Neural progenitor cell (in vitro differentiated cells): ENCODE measurements at places on chromosomes 6 and 20. TPM values are rescaled to one million over a fixed set of nuclear protein-coding genes. Genes with fewer than 3 reads are reported as not detected.

CCHCR1 gene
- 23.2 and 54.9 TPM in 2 replicates for total RNA-seq

TINAG gene
- total RNA-seq: not detected in 2 replicates

DNA sequence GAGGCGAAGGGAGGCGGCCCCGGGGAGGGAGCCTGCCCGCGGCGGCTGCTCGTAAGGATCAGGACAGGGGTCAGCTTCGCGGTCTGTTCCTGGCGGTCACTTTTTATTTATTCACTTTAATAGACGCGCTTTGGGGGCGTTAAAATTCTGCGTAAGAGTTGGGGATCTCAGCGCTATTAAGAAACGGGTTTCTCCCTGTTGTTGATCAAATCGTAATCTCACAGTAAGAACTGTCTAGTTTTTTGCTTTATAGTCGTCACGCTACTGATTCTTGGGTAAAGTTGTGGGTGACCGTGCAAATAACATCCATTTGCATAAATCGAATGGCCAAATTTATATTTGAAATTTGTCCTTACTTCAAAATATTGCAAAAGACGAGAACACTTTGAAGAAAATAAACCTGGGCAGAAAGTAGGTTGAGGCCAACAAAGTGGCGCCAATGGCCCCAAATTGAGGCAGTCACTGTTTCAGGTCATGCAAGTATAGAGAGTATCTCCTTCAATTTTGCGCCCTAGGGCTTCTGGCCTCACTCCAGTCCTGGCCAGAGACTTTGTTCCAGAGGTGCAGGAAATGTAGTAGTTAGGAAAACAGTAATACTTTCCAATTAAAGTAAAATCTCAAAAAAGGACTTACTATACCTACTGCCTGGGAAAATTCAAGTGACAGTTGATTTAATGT, 963 bp upstream of the RMND1 start:
- peak; percentile 8 for DNase-seq

DNA sequence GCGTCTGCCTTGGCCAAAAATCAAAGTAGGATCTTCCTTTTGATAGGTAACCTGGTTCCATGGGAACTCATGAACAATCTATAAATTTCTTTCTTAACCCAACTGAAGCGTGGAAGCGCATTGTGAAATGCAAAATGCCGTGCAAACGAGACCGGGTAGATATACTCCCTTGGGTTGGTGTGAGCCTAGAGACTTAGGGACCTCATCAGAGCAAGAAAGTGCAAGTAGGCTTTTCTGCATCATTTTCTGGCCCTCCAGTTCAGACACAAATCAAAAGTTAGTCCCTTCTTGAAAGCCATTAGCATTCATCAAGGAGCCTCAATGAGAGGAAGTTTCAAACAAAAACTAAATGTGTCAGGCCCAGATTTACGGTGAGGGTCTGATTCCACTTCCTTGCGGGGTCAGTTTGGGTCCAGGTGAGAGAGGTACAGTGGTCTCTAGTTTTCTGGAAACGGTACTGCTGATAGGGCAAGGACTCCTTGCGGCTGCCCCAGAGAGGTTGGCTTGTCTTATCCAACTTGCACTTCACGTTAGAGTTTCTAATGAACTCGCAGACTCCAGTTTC, 5.3 kb upstream of the ZNF184 start:
- no peak for DNase-seq

GRCh38 chr20:59932616-59933295, 681 bp downstream of the SYCP2 start:
- no peak for DNase-seq

DNA sequence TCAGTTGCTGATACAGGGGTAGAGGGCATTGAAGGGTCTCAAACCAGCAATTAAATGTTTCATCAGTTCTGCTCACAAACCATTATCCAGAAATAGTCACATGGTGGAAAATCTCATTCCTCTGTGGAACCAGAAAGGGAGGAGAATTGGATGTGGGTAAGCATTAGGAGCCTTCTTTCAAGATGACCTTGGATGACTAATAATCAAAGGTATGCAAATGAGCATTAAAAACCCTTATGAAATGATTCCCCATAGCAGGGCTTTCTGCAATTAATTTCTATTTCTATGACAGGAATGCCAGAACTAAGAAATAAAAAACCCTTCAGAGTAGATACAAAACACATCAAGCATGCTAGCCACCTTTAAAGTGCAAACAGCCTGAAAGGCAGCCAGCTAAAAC, 37.4 kb upstream of the HCRTR2 start:
- no peak for DNase-seq
